Cardiac muscle cell (in vitro differentiated cells and primary cell): ENCODE measurements at places on chromosomes 3 and 15. TPM values are rescaled to one million over a fixed set of nuclear protein-coding genes. Genes with fewer than 3 reads are reported as not detected.

DNA sequence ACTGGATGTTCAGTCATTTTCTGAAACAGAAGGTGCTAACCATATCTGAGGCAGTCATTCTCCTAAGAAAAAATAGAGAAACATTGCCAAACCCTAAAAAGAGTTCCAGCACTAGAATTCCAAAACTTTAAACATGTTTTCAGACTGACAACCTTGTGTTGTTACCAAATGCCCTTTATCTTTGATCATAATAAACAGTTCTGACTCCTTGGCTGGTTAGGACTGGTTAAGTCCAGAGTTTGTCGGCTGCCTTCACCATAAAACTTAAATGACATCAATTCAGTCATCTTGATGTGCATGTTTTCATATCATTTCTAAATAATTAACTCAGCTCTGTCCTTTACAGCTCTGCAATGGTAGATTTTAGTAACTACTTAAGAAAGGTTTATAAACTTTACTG, 68.0 kb downstream of the COL8A1 start:
- no peak for DNase-seq
- no peaks in the 10 kb centered on the region for H3K27me3 ChIP-seq
- peaks cover 3% of the 10 kb centered on the region for H3K4me1 ChIP-seq
- H3K36me3 ChIP-seq = no peaks in the 10 kb centered on the region
- no peak overlapping the region for H3K27ac ChIP-seq

GRCh38 chr15:69031013-69032001, 16.8 kb downstream of the NOX5 start:
- H3K36me3 ChIP-seq = no peaks in the 10 kb centered on the region
- no peak overlapping the region for H3K27ac ChIP-seq
- H3K4me1 ChIP-seq = no peaks in the 10 kb centered on the region
- peak overlapping the region; percentile 23 for H3K4me3 ChIP-seq
- H3K27me3 ChIP-seq = peaks cover 4% of the 10 kb centered on the region

The RTP3 gene
- polyA plus RNA-seq = not detected in 2 replicates

- H3K27ac ChIP-seq = no peak overlapping the region
- H3K27me3 ChIP-seq = no peaks in the 10 kb centered on the region
- H3K36me3 ChIP-seq = no peaks in the 10 kb centered on the region
- H3K4me3 ChIP-seq = no peak overlapping the region
- H3K4me1 ChIP-seq = peaks cover 30% of the 10 kb centered on the region
- DNase-seq = no peak
These were observed 14.7 kb downstream of the MAP2K1 start for GRCh38 chr15:66401130-66402021.
